GM23248 (cell line): ENCODE measurements at places on chromosomes 7 and 10. TPM values are rescaled to one million over a fixed set of nuclear protein-coding genes. Genes with fewer than 3 reads are reported as not detected.

MNX1 gene
- polyA plus RNA-seq: not detected in 2 replicates

GRCh38 chr7:128398016-128398840 is 11.6 kb downstream of the IMPDH1 start:
- no peaks in the 10 kb centered on the region for H3K27me3 ChIP-seq
- H3K4me3 ChIP-seq: no peak overlapping the region
- H3K36me3 ChIP-seq: peaks cover 24% of the 10 kb centered on the region
- H3K4me1 ChIP-seq: no peaks in the 10 kb centered on the region
- peak; percentile 61 for DNase-seq
- no peak overlapping the region for H3K27ac ChIP-seq

DNA sequence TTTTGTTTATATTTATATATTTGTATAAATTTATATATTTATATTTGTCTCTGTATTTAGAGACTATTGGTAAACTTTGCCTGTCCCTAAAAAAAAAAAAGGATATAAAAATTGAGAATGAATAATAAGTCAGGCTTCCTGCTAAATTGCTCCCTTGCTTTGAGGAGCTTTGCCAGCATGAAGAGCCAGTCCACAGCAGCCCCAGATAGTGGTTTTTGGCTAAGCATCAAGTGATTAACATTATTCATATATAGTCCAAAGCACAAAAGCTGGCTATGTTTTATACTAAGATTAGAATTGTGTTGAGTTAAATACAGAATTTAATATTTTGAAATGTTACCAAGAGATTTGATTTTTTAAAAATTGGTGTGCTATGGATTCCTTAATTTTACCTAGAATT is 264.9 kb upstream of the FERD3L start:
- no peaks in the 10 kb centered on the region for H3K36me3 ChIP-seq
- H3K4me3 ChIP-seq: no peak overlapping the region
- no peaks in the 10 kb centered on the region for H3K27me3 ChIP-seq
- H3K4me1 ChIP-seq: peaks cover 23% of the 10 kb centered on the region
- DNase-seq: peak; percentile 49
- no peak overlapping the region for H3K27ac ChIP-seq

OR6B1 gene
- polyA plus RNA-seq: not detected in 2 replicates

OR6V1 gene
- polyA plus RNA-seq: not detected in 2 replicates

ADCYAP1R1 gene
- polyA plus RNA-seq: 0.05 TPM in 1 of 2 replicates, not detected in the other

DNA sequence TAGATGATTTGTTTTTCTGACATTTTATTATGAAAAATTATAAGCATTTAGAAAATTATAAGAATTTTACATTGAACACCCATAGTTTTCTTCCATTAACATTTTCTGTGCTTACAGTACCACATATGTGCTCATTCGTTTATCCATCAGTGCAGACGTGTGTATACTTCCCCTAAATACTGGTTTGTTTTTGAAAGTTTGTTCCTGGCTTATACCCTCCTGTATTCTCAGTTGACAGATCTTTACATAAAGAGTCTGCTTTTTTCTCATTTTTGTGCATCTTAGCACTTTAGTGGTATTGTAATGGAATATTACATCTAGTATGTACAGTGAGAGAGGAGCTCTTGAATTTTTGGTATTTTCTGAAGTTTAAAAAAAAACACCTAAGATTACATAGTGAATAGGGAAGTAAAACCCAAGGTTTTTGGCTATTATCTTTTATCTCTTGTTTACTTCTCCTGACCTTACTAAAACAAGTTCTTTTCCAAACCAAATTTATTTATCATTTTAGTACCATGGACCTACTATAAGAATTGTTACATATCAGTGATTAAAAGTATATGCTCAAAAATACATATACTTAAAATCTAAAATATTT is 8.1 kb downstream of the DLD start:
- H3K4me3 ChIP-seq: no peak overlapping the region
- H3K27me3 ChIP-seq: no peaks in the 10 kb centered on the region
- H3K27ac ChIP-seq: no peak overlapping the region

GRCh38 chr10:114881901-114882300 is 56.1 kb upstream of the TRUB1 start:
- H3K4me3 ChIP-seq: no peak overlapping the region
- no peak overlapping the region for H3K27ac ChIP-seq
- no peaks in the 10 kb centered on the region for H3K36me3 ChIP-seq
- 0 out of 2 replicates have a peak, but pooled peaks cover 5% of the 10 kb centered on the region for H3K27me3 ChIP-seq
- H3K4me1 ChIP-seq: peaks cover 8% of the 10 kb centered on the region
- no peak for DNase-seq

GRCh38 chr10:21754410-21755011 is 220.5 kb downstream of the MLLT10 start:
- H3K4me3 ChIP-seq: no peak overlapping the region
- no peaks in the 10 kb centered on the region for H3K27me3 ChIP-seq
- DNase-seq: no peak
- H3K36me3 ChIP-seq: no peaks in the 10 kb centered on the region

GRCh38 chr10:70328018-70328417 is 44.2 kb upstream of the NPFFR1 start:
- no peaks in the 10 kb centered on the region for H3K36me3 ChIP-seq
- no peak for DNase-seq
- H3K4me1 ChIP-seq: peaks cover 15% of the 10 kb centered on the region
- no peak overlapping the region for H3K27ac ChIP-seq
- H3K27me3 ChIP-seq: no peaks in the 10 kb centered on the region
- H3K4me3 ChIP-seq: no peak overlapping the region
